ENCODE measurements at places on chromosomes 2 and 18.

DNA sequence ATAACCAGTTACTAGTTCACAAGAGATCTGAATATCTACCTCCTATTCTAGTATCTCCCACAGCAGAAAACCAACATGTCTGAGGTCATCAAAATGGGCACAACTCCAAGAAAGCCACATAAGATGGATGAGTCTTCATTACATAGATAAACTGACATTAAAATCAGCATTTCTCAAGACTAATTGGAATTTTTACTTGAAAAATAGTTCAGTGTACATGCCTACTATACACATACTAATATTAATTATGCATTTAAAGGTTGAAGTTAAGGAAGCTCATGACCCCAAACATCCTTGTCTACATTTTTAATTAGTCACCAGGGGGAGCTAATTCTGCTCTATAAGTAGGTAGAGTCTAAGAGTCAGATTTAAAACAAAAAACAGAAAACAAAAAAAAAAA, 41.9 kb downstream of the ZNF521 start:
- DNase-seq: no peak

GRCh38 chr2:161998857-161999256, 75.2 kb downstream of the DPP4 start:
- no peak for DNase-seq

GRCh38 chr2:170928036-170928823, 823 bp upstream of the GORASP2 start:
- peak; percentile 65 for DNase-seq

DNA sequence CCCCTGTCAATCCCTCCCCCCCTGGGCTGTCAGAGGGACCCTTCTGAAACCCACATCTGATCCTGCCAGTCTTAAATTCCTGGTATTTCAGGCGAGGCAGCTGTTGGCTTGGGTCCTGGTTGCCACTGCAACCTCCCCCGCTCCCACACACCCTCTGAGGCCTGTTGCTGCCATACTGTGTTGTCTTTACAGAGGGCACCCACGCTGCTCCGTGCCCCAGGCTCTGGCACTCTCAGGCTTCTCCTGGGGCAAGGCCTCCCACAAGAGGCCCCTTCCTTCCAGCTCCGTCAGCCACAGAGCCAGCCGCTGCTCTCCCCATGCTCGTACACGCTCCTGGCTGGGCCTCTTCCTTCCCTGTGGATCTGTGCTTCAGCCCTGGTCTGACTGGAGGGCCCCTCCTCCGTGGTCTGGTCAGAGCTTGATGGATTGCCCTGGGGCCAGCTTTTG, 8.6 kb downstream of the CABLES1 start:
- DNase-seq: no peak

DNA sequence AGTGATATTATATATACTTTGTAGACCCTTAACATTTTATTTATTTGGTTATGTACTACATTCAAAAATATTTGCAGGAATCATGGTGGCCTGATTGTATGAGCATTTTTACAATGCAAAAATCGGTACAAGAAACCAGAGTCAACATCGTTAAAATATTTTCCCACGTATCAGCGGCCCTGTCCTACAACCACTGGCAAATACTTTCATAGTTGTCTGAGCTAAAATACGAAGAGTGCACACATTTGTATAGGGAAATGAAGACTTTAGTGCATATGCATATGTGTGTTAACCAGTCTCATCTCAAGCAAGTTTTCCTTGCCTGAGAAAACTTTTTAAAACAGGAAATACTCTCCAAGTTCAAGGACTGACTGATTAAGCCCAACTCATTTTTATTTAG, 35.9 kb downstream of the CCDC102B start:
- DNase-seq: no peak

GRCh38 chr18:26301681-26302080, 75.4 kb downstream of the TAF4B start:
- DNase-seq: no peak

DNA sequence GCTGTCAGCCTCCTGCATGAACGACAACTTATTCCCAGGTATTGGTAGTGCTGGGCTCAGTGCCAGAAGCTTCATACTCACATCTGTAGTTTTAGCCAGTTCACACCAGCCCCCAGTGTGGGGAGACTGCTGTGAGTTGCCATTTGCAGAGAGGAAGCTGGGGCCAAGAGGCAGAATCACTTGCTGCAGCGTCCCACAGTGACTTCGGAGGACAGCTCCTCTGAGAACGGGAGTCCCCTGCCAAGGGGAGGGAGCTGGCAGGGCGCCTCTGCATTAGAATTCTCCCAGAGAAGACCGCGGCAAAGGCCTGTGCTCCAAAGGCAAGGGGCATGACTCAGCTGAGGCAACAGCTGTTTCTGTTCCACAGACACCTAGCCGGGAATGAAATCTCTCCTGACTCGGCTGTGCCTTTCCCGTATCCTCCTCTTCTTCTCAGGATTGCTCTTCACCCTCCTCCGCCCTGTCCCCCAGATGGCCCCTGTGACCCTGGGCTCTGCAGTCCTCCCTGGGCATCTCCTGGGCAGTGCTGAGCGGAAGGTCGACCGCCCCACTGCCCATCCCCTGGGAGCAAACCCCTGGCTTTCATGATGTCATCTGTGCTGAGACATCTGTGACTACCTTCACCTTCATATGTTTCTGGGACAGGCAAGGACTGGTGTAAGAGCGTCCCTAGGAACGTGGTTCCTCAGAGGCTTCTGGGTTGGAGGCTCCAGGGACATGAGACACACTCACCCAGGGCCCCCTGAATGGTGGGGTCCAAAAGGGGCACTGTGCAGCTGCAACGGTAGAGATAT, 18.0 kb downstream of the MAL start:
- peak; percentile 84 for DNase-seq

- no peak for DNase-seq
These were observed 7.9 kb downstream of the MFSD6 start for GRCh38 chr2:190415794-190416775.

GRCh38 chr2:102185347-102185746, 1.5 kb upstream of the IL1RL2 start:
- no peak for DNase-seq

GRCh38 chr2:7508296-7508943, 591.2 kb downstream of the RNF144A start:
- DNase-seq: peak; percentile 66

GRCh38 chr2:33425586-33426031, 50.8 kb upstream of the RASGRP3 start:
- no peak for DNase-seq

DNA sequence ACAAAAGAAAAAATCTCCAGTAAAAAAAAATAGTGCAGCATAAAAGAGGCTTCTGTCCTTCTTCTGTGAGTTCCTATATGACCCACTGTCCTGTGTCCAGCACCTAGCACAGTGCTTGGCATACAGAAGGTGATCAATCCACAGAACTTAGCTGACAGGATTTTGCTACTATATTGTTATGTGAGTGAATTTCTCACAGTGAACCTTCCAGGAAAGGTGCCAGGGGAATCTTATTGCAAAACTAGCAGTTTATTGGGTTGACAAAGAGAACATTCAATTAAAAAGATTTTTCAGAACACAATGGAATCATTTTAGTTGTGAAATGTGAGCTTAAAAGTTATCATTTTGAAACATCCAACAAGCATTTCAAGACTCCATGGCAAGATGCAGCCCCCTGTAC, 12.4 kb upstream of the TRIB2 start:
- no peak for DNase-seq

- no peak for DNase-seq
These were observed 254.1 kb downstream of the TSN start for GRCh38 chr2:122009561-122009960.

DNA sequence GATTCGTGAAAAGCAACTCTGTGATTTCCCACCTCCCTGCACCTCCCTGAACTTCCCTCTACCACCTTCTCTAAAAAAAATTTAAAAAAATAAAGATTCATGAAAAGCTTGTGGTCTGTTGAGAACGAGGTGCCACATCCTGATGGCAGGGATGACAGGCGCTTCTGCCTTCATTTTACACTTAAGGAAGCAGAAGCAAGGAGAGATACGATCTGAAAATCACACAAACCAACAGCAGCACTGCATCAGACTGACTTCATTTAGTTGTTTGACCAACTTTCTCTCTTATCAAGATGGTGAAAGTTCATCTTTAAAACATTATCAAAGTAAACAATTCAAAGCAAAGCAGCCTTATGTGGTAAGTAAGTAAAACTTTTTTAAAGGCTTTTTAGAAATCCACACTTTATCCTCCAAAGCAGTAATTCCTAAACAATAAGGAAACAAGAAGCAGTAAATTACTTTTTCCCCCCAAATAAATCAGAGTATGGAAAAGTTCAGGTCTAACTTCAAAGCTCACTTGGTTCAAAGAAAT, 15.5 kb downstream of the WDFY1 start:
- no peak for DNase-seq

GRCh38 chr2:235706506-235706905, 212.7 kb downstream of the AGAP1 start:
- no peak for DNase-seq

- DNase-seq: no peak
These were observed 15.3 kb upstream of the LOXHD1 start for GRCh38 chr18:46672062-46672970.

GRCh38 chr18:76487070-76487469, 8.0 kb downstream of the ZNF516 start:
- no peak for DNase-seq

DNA sequence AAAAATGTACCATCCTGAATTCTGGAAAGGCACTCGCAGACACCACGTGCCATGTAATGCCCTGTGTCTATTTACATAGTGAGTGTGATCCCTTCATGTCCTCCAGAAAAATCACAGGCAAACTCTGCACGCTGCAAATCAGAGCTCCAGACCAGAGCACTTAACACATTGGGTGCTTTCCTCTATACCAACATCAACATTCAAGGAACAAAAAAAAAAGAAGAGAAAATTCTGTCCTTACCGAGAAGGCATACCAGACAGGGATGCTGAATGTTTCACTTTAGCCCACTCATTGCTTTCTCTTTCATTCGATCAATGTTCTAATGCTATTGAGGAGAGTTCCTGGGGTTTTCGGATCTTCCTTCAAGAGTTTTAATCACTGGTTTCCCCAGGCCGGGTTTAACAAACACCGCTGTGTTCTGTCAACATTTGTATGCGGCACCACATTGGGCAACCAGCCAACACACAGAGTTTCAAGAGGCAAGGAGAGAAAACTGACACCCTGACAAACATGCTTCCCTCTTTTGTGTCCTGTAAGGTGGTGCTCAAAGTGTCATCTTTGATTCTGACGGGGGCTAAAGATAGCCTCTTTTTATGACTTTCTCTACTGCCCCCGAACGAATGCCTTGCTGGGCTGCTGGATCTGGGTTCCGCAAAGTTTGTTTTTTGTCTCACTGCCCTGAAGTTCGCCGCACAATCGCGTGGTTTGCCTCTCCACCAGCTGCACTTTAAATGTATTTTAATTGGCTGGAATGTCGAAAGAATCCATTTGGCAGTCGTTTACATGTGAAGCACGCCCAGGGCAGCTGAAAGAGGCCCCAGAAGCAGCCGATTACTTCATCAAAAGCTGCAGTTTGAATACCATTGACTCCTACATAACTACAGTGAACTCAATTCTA, 106.4 kb upstream of the NCKAP5 start:
- DNase-seq: peak; percentile 70

DNA sequence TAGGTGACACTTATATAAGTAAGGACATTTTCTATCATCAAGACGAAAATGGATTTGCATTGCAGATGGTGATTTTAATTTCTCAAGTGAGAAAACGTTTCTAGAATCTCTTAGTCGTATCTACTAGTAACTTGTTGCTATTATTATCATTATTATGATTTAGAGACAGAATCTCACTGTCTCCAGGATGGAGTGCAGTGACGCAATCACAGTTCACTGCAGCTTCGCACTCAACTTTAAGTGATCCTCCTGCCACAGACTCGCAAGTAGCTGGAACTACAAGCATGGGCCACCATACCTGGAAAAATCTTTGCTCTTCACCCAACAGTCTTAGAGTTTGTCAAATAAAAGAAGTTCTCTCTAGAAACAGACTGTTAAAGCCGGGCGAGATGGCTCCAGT, 37.6 kb upstream of the DDX18 start:
- DNase-seq: no peak

DNA sequence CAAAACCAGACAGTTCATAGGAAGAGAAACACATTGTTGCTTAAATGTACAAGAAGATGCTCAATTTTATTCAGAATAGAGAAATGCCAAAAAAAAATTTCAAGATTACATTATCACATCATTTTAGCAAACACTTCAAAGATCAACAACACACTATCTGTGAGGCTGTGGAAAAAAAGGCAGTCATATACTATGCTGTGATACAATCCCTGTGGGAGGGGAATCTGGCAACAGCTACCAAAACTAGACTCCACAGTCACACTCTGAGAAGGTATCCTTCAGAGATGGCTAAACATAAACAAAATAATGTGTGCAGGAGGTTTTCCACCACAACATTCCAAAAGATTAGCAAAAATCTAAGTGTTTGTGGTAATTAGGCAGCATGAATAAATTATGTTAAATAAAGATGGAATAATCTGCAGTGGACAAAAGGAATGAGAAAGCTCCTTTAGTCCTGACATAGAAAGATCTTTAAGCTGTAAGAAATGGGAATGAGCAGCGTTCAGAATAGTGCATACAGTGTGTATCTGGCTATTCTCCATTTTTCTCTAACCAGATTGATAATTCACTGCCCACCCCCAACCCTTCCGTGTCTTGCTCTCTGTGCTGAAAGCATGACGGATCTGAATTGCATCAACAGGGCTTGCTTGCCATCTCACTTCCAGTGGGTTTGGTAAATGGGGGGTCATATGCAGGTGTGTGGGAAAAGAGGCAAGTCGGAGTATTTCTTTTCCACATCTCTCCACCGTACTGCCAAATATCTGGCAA, 329.6 kb downstream of the MBD2 start:
- DNase-seq: no peak

DNA sequence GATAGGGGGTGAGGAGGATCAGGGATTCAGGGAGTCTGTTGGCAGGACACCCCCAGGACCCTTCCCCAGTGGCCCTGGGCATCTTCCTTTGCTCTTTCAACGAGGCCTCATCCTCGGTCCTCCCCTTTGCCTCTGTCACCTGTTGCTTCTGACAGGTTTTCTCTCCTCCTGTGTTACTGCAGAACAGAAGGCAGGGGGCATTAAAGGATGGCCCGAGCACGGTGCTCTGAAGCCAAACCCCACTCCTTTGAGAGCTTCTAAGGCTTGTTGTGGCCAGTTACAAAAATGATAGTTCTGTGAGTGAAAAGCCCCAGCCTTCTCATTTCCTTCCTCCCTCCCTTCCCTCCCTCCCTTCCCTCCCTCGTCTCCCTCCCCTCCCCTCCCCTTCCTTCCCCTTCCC, 82.5 kb downstream of the THNSL2 start:
- DNase-seq: no peak

GRCh38 chr18:51168026-51168742, 29.3 kb downstream of the MEX3C start:
- DNase-seq: no peak

GRCh38 chr2:234550511-234551107, 53.7 kb upstream of the ARL4C start:
- peak; percentile 80 for DNase-seq

GRCh38 chr2:43324259-43325106, 98.1 kb upstream of the ZFP36L2 start:
- no peak for DNase-seq

- DNase-seq: peak; percentile 59
These were observed 138.6 kb downstream of the GLI2 start for GRCh38 chr2:120873958-120874887.

- DNase-seq: no peak
These were observed 38.2 kb upstream of the CYP1B1 start for GRCh38 chr2:38113981-38114708.

- no peak for DNase-seq
These were observed 500 bp downstream of the LOXHD1 start for GRCh38 chr18:46656326-46657114.

- no peak for DNase-seq
These were observed 36.2 kb upstream of the LPIN1 start for GRCh38 chr2:11710210-11710609.

- DNase-seq: no peak
These were observed 90.3 kb downstream of the OLA1 start for GRCh38 chr2:174158003-174158402.
